Cardiac atrium fibroblast (primary cell): ENCODE measurements at places on chromosomes 13 and 19. TPM values are rescaled to one million over a fixed set of nuclear protein-coding genes. Genes with fewer than 3 reads are reported as not detected.

Gene GAS6
- 20.6 and 38.6 TPM in 2 replicates for total RNA-seq

Gene SLC10A2
- not detected in 2 replicates for total RNA-seq

Gene ZNF780A
- 9.4 and 24.0 TPM in 2 replicates for total RNA-seq

Gene KLF1
- not detected in 2 replicates for total RNA-seq

Gene IGFL4
- total RNA-seq, result not detected in 2 replicates

Gene EXOC3L2
- total RNA-seq, result 0.18 and 1.1 TPM in 2 replicates

Gene C1QTNF9
- total RNA-seq, result not detected in 2 replicates
